Stimulated activated CD8-positive, alpha-beta memory T cell treated with anti-CD3 and anti-CD28 coated beads, Interleukin-4, amount 100 ng/mL, for 24 hours (primary cell): ENCODE measurements at places on chromosomes 12 and 14.
A peak's percentile ranks its signal among the peaks of the same experiment; 100 is the strongest.

DNA sequence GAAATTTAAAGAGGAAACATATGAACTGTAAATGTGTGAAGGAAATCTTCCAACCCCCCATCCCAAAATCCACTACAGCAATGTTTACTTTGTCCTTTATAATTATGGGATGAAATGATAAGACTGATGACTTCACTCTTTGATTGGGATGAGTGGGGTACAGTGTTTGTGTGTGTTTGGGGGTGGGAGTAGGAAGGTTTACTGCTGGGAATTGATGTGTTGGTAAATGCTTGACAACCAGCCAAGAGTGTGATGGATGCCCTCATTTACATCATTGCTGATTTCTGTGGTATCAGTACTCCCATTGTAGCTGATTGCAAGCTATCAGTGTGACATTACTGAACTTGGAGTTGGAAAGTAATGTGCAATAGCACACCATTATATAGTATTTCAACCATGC, 90.9 kb downstream of the KCNMB4 start:
- no peak for DNase-seq

DNA sequence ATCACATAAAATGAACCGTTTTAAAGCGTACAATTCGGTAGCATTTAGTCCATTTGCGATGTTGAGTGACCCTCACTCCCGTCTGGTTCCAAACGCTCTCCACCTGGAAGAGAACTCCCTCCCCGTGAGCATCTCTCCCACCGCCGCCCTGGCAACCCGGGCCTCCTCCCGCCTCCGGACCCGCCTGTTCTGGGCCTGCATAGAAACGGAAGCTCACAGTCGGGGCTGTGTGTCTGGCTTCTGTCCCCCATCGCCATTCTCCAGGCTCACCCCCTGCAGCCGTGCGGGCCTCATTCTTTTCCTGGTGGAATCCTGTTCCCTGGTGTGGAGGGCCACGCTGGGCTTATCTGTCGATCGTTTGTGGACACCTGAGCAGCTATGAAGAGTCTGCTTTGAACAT, 17.3 kb downstream of the LRCOL1 start:
- no peak for DNase-seq

DNA sequence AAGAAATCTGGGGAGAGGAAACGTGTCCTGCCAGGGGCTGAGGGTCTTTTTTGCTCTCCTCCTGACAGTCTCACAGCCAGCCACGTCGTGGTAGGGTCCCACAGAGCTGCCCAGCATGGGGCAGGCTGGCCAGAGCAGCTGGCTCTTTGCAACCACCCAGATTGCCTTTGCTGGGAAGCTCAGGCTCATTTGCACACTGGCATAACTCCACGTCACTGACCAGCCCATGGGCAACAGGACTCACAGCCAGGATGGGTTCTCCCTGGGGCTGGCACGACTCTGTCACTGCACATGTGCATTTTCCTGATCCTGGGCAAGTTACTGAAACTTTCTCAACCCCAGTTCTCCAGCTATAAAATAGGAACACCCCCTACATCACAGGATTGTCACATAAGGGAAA, 242.2 kb downstream of the DPF3 start:
- DNase-seq, result no peak

GRCh38 chr14:36627981-36628380, 33.7 kb upstream of the PAX9 start:
- DNase-seq, result no peak

- DNase-seq, result no peak
Observed at GRCh38 chr12:69348162-69348938, at the start of gene LYZ. LYZ (plus strand) TSS chr12:69348381; CDS start chr12:69348409, 28 bp downstream.

GRCh38 chr14:85306024-85306423, 223.9 kb upstream of the FLRT2 start:
- no peak for DNase-seq

- DNase-seq, result no peak
Observed at GRCh38 chr12:28223858-28224257, 33.6 kb downstream of the CCDC91 start.

DNA sequence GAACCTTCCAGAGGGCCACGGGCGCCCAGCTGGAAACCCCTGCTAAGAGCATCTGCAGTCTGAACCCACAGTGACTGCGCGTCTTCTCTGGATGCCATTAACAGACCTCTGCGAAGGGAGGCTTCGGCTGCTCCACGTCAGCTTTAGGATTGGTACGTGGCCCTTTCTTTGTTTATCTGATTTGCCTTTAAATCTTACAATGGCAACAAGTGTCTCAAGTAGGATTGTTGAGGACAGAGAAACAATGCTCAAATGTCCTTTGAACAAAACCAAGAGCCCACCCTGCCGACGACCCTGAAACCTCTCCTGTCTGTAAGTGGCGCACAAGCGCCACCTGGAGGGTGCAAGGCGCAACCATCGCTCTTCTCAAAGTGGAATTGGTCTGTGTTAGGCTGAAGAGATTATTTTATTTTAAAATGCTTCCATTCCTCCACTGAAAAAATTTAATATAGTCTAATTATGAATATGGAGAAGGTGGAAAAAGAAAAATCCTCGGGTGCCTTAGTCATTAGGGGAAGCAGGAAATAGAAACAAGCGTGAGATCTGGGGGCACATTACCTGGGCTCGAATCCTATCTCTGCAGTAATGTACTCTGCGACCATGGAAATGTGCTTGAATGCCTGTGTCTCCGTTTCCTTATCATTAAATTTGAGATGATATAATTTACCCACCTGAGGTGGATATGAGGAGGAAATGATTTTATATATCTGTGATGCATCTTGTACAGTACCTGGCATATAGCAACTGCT, 82.6 kb upstream of the PTPRB start:
- peak; percentile 2 for DNase-seq

DNA sequence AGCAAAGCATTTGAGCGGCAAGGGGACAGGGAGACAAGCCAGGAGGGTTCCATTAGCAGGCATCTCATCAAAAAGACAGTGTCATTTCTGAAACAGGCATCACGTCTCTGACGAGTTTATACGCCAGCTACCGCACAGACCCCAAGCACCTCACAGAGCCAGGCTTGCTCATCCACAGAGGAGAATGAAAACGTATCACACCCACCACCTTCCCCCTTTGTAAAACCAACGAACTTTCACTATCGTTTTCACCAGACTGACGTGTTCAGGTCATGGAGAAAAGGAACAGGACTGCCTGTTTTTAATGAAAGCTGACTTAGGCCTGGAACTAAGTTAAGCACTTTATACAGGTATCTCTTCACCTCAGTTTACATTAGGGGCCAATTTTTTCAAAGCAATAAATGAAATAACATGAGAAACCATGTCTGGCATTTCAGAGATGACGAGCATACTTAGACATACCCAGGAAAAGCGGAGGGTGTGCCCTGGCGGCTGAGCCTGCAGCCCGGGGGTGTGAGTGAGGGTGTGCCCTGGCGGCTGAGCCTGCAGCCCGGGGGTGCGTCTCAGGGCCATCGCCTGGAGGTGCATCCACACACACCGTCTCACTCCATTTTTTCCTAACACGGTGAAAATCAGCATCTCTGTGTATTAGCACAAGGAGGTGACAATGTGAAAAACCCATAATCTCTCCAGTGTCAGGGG, 41.9 kb downstream of the STX2 start:
- DNase-seq, result peak; percentile 17
